Stimulated activated CD8-positive, alpha-beta memory T cell treated with anti-CD3 and anti-CD28 coated beads, Interleukin-2, amount 100 ng/mL, for 1 hour (primary cell): ENCODE measurements at places on chromosomes 3 and 15.
A peak's percentile ranks its signal among the peaks of the same experiment; 100 is the strongest.

DNA sequence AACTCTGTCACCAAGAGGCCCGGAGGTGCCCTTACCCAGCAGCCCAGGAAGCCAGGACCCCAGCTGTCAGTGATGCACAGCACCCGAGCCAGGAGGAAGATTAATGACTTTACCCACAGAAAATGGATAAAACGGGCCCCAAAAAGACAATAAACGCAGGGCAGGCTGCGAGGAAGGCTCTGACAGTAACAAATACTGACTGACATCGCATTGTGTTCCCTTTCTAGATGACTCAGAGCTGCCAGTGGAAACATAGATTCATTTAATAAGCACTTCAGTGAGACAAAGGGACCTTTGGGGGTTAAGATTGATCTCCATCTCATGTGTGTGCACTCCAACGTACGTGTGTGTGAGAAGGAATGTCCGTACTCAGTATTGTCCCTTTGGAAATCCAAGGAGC is 225.3 kb upstream of the PPP2R3A start:
- DNase-seq, result no peak

DNA sequence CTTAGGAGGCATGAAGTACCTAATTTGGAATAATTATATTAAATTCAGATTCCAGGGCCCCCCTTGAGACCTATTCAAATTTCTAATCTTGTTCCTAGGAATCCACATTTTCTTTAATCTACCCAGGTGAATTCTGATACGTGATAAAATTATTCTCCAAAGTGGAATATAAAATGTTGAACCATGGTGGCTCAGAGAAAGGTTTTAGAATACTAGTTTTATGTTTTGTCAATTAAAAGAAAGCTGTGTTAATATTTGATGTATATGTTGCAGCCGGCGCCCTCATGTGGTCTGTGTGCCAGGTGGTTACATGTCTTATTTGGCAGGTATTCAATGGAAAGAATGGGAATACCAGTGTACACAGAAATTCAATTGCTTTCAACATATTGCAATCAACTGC is 321.8 kb downstream of the FEZF2 start:
- no peak for DNase-seq

GRCh38 chr3:53709860-53710674 is 136.2 kb downstream of the CHDH start:
- no peak for DNase-seq

DNA sequence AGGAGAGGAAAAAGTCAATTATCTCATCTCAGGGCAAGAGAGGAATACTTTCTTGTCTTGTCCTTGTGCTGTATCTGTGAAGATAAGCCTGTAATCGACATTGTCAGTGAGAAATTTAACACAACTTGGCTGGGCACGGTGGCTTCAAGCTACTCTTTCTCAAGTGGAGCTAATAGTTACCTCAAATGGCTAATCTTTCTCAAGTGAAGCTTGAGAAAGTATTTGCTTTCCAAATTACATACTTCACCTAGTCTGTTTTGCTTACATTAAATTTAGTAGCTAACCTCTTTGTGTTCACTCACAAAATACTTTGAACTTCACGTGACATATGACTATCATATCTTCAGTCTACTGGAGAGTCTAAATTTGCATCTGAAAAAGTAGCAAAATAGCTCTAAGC is 48.3 kb upstream of the B3GALNT1 start:
- DNase-seq, result no peak

GRCh38 chr15:46934851-46935250 is 782.5 kb upstream of the SEMA6D start:
- no peak for DNase-seq

DNA sequence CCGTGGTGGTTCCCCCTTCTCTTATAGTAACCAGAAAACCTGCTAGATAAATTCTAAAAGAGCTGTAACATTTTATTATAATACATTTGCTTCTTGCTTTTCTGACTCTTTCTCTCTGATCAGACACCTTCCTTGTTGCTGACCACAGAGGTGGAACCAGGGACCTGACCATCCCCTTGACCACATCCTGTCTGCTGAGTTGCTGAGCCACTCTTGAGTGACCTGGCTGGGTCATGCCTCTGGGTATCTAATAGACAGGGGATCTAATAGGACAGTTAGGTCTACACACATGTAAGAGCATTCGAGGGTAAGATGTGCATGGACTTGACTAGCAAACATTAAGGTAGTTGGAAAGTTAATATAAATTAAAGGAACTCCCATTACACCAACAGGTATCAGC is 22.8 kb upstream of the TRIM59 start:
- DNase-seq, result no peak

DNA sequence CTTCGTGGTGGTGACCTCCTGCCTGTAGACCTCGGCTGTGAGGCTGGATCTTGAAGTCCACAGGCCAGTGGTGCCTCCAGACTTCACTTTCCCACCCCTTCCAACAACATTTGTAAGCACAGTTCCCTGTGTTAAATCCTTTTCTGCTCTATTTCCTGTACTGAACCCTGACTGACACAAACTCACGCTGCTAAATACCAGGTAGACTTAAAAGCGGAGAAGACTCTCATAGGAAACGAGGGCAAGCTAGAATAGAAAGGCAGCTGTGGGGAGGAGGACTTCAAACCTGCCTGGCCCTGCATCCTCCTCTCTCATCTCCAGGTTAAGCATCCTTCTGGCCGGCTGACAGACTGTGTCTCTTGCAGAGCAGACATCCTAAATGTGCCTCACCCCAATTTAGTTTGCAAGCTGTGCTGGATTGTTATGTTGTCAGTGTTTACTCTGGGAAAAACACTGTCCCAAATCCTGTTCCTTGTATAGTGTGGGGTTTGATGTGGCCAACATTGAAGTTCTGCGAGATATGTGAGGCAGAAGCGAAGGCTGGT is 58.5 kb upstream of the LARS2 start:
- no peak for DNase-seq

GRCh38 chr3:123660900-123661299 is 76.0 kb upstream of the HACD2 start:
- DNase-seq, result no peak

- DNase-seq, result no peak
These were observed 28.4 kb downstream of the CHDH start for GRCh38 chr3:53817809-53818208.

GRCh38 chr3:48435774-48436476 is 4.0 kb downstream of the CCDC51 start:
- peak; percentile 71 for DNase-seq
